Stimulated activated CD4-positive, alpha-beta T cell treated with anti-CD3 and anti-CD28 coated beads, Interleukin-1b, Interleukin-23, amount 100 ng/mL, for 1 hour (primary cell): ENCODE measurements at places on chromosomes 7 and 10.

- DNase-seq = no peak
Observed at GRCh38 chr7:522071-522950, 2.7 kb upstream of the PDGFA start.

DNA sequence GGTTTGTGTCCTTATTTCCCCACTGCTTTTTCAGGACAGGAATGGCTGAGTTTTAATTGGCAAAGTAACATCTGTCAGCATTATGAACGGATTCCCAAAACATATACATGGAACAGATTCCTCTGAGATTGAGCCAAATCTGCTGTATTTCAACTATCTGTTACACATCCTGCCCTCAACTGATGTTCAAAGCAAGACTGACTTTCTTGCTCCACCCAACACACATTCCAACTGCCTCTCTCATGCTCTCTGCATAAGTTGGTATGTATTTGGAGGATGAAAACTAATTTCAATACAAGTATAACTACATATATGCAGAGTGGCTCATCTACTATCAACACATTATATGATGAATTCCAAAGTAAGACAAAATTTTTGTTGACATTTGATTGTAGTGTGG, 342.2 kb downstream of the GATA3 start:
- no peak for DNase-seq

DNA sequence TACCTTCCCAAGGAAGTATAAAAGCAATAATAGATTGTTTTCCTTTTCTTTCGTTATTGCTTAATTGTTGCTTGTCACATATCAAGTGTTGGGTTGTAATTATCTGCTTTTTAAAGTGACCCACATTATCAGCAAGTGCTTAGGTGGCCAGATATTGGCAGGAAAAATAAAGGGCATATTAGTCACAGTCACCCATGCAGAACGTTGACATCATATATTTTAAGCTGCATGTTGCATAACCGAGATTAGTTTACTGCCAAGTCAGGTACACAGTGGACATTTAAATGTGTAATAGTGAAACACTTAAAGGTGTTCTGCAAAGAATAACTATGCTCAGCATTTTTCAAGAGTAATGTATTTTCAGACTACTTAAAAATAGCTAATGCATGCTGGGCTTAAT, 11.4 kb downstream of the NEBL start:
- DNase-seq = no peak

GRCh38 chr7:6157685-6158423, 114.6 kb downstream of the CYTH3 start:
- DNase-seq = no peak

DNA sequence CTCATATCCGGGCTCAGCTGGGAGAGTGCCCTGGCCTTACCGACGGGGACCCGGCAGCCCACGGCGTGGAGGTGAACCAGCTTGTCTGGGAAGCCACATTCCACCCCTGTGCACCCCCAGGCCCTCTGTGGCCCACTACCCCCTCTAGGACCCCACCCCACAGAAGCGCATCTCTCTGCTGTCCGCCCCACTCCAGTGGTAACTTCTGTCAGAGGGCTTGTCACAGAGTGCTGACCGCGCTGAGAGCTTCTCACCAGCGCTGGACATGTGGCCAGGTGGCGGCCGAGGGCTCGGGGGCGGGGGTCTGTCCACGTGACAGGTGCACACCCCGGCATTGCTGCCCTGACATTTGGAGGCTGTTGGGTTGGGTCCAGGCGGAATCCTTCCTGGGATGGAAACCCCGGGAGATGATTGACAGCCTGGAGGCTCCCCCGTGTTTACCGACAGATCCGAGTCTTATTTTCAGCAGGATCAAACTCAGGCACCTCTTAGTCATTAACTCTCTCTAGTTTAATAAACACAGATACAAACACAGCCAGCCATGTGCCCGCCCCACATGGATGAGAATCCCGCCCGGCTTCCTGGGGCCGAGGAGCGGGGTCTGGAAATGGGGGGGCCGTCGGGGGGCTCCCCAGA, 5.1 kb downstream of the ELFN1 start:
- DNase-seq = no peak

DNA sequence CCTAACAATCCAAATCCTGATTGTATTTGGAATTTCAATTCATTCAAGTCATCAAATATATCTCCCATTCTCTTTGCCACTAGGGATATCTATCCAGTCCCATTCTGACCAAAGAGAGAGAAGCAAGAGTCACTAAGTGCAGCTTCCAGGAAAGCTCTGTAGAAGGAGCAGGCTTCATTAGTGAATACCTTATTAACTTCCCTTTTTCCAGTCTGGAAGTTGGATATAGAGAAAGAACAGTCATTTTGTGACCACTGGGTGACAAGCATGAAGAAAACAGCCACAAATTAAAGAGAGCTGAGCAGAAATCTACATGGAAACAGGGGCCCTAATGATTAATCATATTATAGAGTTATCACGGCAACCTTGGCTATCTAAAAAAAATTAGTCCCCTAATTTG, 190.7 kb upstream of the ADO start:
- DNase-seq = no peak

DNA sequence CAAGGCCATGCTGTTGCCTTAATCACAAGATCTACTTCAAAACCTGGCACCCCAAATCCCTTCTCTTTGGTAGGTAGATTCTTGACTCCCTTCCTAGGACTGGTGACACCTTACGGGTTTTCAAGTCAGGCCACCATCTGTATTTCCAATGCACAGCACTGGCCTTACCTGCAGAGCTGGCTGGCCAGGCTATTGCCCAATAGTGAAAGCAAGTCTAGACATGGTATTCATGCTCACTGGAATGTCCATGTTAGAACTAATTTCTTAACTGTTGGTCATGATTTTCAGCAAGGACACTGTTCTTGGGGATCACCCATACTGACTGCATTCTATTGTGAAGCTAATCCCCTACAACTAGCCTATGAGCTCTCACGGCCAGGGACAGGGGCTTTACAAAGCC, 313.1 kb upstream of the RNF32 start:
- no peak for DNase-seq

- no peak for DNase-seq
Observed at GRCh38 chr7:6650086-6650485, 13.0 kb downstream of the ZNF316 start.

DNA sequence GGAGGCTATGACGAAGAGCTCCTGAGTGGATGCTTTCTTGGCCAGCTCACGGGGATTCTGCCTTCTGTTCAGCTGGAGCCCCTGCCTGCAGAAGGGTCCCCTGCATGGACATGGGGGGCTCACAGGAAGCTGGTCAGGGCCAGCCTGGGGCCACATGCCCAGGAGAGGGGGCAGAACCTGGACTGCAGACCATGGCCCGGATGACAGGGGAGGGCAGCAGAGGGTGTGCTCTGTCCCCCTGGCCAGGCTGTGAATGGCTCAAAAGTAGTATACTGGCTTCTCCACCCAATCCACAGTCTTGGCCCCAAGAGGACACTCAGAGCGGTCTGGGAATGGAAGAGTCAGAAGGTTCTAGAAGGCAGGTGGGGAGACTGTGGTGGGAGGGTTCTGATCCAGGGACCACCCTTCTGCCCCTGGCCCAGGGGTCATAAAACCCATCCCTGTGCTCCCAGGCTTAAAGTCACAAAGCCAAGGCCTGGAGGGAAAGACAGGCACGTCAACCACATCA, 40.3 kb downstream of the PPIF start:
- DNase-seq = no peak

DNA sequence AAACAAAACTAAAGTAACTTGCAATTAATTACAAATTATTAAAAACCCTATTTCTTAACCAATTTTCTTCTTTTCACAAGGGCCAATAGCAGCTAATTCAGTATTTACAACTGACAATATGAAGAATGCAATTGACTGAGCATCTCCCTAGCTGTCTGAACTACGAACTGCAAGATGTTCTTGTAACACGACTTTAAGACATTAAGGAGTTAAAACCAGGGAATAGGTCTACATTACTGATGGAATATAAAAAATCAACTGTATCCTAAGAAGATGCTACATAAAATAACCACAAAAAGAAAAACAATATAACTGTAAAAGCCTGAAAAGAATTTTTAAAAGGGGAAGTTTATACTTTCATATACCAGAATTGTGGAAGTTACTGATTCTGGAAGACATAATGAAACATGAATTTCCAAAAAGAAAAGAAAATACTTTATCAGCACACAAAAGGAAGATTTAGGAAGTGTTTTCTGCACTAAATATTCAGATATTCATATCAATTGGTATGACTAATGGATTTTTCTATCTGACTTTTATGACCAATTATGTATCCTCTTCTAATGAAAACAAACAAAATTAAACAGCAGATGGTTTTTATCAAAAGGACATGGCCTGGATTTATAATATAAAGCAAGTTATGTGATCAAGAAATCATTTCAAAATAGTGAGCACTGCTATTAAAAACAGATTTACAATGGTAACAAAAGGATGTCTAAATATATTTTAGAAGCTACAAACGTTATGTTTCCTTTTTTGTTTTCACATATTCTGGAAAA, 1.6 kb downstream of the GPR22 start:
- DNase-seq = no peak

- no peak for DNase-seq
Observed at GRCh38 chr10:120161111-120161510, 268.6 kb downstream of the SEC23IP start.

GRCh38 chr10:101778151-101778780, 2.4 kb upstream of the FGF8 start:
- DNase-seq = no peak

DNA sequence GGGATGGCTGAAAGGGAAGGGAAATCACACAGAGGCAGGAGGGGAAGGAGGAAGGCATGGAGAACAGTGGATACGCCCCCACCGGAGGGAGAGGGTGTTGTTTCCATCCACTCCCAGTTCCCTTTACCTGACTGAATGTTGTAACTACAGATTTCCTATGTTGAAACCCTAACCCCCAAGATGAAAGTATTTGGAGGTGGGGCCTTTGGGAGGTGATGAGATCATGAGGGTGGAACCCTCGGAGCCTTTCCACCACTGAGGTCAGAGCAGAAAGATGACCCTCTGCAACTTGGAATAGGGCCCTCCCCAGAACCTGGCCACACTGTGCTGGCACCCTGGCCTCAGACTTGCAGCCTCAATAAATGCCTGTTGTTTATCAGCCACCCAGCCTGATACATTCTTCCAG, 48.6 kb upstream of the CNPY1 start:
- DNase-seq = no peak

GRCh38 chr10:124285587-124286527, 132.9 kb downstream of the OAT start:
- DNase-seq = no peak

DNA sequence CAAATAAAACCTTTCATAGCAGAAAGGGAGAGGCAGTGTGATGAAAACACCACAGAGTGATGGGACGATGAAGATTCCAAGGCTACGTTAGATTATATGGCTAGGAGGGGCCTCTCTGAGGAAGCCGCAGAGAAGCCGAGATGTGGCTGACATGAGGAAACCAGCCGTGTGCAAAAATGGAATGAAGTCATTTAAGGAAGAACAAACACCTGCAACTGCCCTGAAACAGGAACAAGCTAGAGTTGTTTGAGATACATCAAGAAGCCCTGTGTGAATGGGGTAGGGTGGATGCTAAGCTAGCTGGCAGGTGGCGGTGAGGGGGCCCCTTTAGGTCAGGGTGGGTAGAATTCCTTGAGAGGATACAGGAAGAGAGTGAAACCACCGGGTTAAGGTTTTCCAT, 129.5 kb downstream of the KLF6 start:
- no peak for DNase-seq

DNA sequence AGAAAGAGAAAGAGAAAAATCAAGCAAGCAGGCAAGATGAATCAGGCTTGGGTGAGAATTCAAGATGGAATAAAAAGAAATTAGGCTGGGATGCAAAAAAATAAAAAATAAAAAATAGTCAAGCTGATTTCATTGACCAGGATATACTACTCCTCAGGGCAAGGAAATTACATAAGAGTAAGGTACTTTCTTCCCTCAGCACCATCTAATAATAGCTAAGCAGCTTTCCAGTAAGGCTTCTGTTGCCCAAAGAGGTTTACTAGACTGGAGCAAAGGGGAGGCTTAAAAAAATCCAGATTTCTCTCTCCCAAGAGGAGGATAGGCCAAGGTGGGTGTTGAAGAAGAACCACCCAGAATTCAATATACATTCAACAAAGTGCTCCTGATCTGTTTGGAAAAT, 93.6 kb downstream of the NEURL1 start:
- no peak for DNase-seq

- DNase-seq = no peak
Observed at GRCh38 chr7:112336936-112337576, 113.2 kb upstream of the IFRD1 start.

DNA sequence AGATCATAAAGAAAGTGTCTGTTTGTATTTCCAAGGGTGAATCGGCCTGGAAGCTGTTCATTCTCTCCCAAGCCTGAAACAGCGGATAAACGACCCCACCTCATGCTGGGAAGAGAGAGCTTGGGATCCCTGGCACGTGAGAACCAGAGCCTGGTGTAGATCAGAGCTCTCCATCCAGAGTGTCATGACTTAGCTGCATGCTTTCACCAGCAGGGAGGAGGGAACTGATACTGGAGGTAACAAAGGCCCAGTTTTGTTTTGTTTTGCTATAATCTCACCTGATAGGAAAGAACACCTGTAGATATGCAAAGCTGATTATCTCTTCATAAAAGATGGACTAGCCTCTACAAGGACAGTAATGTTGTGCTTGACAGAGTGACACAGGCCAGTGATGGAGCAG, 236.6 kb downstream of the POM121L12 start:
- no peak for DNase-seq

GRCh38 chr10:23768281-23768680, 329.4 kb downstream of the OTUD1 start:
- no peak for DNase-seq

DNA sequence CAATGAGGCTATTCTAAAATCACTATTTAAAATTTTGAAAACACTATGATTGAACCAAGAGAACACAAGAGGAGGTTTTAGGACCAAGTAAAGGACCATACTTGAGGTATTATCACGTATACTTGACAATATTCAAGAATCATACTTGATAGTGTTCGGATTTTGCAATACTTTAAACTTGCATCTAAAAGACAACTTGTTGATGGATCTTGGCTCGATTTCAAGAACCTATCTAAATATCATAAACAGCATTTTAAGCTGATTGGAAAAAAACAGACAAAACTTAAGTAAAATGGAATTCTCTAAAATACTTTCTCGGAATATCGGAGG, 1.3 kb downstream of the NAMPT start:
- DNase-seq = no peak

GRCh38 chr10:50324046-50324445, 72.7 kb upstream of the ASAH2 start:
- no peak for DNase-seq

DNA sequence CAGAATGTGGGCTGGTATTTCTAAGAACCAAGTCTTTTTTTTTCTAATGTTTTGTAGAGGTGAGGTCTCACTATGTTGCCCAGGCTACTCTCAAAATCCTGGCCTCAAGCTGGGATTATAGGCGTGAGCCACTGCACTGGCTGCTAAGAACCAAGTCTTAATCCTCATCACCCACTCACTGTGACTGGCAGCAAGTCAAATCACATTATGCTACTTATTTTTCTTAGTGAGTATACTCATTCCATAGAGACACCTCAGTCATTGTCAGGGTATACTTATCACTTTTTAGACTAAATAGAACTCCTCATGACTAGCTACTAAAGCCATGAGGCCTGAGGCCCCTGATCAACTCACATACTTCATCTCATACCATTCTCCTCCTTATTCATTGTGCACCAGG, 116.1 kb downstream of the STRA8 start:
- no peak for DNase-seq
